ENCODE measurements at places on chromosomes 3 and 15. TPM values are rescaled to one million over a fixed set of nuclear protein-coding genes. Genes with fewer than 3 reads are reported as not detected.

Gene SLC22A14
- total RNA-seq = not detected

Gene GABRR3
- total RNA-seq = not detected

Gene NCKIPSD
- total RNA-seq = 17.3 TPM

Gene C3orf49
- not detected for total RNA-seq

Gene B4GALT4
- 10.2 TPM for total RNA-seq

Gene GOLGA8O
- 0.22 TPM for total RNA-seq

Gene GOLGA8N
- total RNA-seq = 0.24 TPM

Gene CERS3
- total RNA-seq = not detected

Gene CLDN18
- total RNA-seq = 0.11 TPM

Gene TRH
- not detected for total RNA-seq

Gene PSMD6
- 108 TPM for total RNA-seq

Gene ANKRD63
- 1.8 TPM for total RNA-seq

Gene SLC25A38
- 37.5 TPM for total RNA-seq

GRCh38 chr3:14829811-14830210 is 11.0 kb downstream of the FGD5 start:
- DNase-seq = no peak

DNA sequence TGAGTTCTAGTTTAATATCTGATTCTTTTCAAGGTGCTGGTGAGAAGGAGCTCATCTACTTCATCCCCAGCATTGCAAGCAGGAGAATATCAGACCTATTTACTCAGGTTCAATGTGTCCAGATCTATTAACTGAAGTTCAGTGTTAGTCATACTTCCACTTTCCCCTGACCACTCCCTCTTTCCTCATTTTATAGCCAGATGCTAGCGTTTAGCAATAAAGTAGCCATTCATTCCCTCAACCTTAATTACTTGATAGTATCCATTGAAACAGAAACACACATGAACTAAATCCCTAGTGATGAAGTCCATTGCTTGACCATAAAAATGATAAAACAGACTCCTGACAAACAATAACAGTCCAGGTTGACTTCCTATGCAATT is 60.0 kb downstream of the RPL22L1 start:
- DNase-seq = no peak

- no peak for DNase-seq
Measured at GRCh38 chr15:46354443-46354842, 719.6 kb downstream of the SQOR start.

DNA sequence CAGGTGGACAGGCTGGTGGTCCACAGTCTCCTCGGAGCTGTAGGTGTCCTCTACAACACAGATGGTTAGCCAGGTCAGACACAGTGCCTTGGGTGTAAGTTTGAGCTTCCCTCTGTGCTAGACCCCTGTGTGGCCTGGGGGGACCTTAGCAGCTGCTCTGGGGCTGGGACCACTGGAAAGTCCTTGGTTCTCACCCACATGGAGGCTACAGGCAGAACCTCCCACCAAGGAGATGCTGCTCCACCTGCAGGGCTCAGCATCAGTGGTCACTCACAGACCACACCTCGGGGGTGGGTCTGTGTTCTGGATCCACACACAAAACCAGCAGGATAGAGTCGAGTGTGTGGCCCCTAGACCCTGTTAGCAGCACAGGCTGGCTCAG is 8.4 kb downstream of the RASL12 start:
- DNase-seq = no peak

DNA sequence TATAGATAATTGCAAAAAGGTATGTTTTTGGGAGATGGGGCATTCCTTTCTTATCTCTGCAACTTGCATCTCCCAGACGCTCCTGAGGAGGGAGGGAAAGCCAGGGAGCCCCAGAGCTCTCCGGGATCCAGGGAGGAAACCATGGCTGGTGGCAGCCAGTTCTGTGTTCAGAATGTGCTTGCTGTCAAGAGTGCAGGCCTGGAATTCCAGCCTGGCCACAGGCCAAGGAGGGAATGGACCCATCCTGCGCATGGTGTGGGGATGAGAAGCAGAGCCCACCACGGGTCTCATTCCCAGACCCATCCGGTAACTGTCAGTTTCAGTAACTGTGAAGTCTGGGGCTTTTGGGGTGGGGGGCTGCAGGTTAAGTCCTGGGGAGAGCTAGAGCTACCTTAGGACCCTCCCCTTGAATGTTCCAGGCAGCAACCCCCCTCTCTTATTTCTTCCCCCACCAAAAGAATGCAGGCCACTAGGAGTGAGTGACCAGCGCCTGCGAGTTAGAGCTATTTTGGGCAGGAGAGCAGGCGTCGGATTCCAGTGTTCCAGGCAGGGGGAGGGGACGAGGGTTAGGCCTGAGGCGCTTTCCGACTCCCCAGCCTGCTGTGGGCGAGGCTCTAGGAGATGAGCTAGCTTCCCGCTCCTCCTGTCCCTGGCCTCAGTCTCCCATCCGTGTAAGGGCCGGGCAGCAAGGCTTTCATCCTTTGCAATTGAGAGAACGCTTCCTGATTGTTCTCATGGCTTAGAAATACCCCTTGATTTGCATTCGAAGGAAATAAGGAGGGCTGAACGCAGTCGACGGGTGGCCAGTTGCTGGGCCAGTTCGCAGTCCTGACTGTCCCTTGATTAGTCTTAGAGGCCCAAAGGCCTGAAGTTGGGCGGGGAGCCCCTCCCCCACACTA is 781 bp upstream of the DAG1 start:
- DNase-seq = peak; percentile 28

GRCh38 chr3:195755791-195756676 is 35.3 kb downstream of the MUC20 start:
- no peak for DNase-seq

DNA sequence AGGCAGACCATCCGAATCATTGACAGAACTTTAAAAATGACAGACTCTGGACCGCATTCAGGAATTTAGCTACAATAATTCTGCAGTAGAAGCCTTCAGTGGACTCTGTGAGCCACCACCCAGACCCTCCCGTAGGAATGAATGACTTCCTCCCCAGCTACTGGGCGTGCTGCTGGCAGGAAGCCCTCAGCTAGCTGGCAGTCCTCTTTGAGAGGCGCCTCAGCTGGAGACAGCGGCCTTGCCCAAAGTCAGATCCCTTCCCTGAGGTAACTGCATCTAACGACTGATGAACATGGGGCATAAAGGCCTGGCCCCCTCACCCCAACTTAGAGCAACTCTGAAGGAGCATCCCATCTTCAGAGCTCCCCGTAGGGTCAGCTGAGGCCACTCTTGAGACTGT is 25.8 kb downstream of the CRABP1 start:
- DNase-seq = no peak

- DNase-seq = no peak
Measured at GRCh38 chr3:140358686-140359085, 319.2 kb upstream of the TRIM42 start.

- DNase-seq = no peak
Measured at GRCh38 chr15:93150910-93151881, 62.2 kb upstream of the RGMA start.

- peak; percentile 77 for DNase-seq
Measured at GRCh38 chr15:63051156-63052066, 8.9 kb downstream of the TPM1 start.

DNA sequence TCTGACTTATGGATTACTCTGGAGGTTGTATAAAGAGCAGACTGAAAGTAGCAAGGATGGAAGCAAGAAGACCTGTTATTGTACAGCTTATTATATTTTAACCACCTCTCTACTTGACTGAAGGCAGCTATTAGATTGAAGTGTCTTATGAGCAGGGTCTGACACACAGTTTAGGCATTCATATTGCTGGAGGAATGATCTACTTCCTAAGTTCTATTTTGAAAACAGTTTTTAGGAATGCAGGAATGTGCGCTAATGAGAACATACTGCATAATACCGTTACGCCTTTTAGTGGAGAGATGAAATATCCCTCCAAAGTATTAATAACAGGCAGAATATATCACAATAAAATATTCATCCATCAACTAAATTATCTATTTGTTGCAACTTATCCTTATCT is 193.3 kb downstream of the ISL2 start:
- no peak for DNase-seq

GRCh38 chr15:56757875-56758274 is 24.6 kb upstream of the ZNF280D start:
- no peak for DNase-seq

DNA sequence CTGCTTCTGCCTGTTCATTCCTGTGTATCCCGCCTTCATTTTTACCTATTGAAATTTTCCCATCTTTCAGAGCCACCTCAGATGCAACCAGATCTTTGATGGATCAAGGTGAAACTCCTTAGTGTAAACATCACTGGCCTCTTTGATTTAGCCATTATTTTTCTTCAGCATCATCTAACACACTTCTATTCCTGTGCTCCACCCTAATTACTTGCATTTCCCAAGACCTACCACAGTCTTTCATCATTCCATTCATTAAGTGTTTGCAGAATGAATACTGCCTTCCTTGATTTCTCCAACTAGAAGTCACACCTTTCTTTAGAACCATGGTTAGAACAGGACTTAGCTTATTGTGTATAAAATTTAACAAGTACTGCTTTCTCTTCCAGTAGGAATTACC is 55.5 kb upstream of the SKIL start:
- DNase-seq = no peak

DNA sequence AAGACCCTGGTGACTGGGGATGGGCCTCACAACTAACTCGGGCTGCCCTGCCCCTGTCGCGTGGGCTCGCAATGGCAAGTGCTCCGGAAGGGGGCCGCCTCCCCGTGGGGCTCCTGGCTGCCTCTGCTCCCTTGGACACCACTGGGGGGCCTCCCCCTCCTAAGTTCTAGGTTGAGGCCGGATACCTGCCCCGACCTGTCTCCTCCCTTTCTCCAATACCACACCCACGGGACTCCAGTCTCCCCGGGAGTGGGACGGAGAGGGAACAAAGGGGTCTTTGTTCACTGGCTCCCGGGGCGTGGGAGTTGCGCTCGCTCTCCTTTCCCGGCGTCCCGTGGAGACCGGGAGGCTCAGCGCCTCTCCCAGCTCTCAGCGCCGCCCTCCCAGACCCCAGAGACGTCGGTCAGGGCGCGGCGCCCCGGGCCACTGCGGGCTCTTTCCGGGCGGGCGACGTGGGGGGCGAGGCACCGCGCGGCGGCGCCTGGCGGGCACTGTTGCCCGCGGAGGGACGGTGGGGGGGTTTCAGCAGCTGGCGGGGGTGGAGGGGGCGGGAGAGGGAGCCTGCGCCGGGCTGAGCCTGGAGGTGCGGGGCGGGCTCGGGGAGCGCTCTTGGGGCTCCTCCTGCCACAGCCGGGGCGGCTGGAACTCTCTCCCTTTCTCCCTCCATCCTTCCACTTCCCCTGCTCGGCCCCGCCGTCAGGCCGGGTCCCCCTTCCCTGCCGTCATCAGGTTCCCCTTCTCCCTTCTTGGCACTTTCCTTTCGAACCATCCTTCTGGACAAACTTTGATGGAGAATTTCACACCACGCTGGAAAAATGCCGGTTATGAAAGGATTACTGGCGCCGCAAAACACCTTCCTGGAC is at the start of gene KCNH8:
Gene KCNH8, plus strand, starts transcription at position 606 of the 863 bp plus-strand sequence. Its CDS starts 210 bp downstream, at position 816.
- peak; percentile 17 for DNase-seq

GRCh38 chr15:39783244-39783820 is 691 bp upstream of the FSIP1 start:
- DNase-seq = no peak

DNA sequence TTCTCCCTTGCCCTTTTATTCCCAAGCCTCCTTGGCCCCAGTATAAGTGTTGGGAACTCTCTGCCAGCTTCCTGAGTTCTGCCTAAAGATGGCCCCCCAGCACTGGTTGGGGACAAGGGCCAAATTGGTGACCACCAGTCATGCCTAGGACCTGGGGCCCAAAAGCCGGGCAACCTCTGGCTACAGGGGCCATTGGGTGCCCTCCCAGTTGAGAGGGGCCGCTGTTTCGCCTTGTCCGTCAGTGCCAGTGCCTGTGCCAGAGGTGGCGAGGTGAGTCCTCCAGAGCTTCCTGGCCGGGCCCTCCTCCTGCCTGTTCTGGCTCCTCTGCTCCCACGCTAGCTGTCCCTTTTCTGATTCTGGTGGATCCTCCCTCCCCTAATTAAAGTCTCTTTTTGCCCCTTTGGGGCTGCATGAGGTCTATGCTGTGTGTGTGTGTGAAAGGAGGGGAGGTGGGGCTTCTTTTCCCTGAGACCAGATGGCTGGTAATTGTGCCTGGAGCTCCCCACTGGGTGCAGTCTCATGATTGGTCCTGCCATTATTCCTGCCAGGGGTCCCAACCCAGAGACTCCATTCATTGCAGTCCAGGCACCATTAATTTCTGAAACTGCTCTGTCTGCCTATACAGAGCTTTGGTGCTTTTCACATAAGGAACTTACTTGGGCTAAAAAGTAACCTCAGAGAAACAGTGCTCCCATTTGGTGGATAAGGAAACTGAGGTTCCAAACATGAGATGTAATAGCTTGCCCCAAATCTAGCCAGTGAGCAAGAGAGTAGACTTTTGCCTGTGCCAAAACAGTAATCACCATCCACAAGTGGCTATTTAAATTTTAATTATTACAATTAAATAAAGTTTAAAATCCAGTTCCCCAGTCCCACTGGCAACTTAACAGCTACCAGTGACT is 3.1 kb upstream of the TTLL3 start:
- DNase-seq = no peak

DNA sequence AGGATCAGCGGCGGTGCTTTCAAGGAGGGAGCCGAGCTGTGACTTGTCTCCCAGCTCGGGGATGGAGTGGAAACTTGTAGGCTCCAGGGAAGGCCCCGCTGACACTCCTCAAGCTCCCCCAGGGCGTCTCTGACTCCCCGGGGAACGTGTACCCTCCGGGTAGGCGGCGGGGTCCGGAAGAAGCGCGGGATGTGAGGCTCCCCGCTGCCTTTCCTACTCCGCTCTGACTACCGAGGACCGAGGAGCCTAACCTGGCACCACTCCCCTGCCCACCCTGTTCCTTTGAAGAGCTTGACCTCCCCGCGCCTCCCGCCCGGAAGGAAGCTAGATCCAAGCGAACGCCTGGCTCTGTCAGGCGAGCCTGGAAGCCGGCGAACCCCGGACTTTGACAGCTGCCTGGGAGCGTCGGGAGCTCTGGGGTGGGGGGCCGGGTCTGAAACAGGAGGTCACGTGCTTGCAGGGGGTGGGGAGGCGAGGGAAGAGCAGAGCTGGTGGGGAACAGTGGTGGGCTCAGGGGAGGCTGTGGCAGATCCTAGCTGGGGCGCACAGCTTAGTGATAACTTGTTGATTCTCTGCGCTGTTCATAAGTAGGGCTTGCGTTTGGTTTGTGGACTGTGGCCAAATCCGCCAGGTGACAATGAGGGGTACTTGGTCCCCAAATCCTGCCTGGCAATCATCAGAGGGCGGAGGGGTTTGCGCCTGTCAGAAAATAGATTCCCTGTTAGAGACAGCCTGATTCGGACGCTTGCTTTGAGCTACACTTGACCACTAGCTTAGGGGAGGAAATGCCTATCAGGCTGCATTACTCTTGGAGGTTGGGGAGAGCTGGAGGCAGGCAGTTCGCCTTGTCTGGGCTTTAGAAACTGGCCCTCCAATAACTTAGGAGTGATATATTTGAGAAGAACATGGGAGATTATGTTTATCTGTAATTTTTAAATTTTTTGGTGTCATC is 1.2 kb downstream of the CLSTN2 start:
- DNase-seq = no peak

DNA sequence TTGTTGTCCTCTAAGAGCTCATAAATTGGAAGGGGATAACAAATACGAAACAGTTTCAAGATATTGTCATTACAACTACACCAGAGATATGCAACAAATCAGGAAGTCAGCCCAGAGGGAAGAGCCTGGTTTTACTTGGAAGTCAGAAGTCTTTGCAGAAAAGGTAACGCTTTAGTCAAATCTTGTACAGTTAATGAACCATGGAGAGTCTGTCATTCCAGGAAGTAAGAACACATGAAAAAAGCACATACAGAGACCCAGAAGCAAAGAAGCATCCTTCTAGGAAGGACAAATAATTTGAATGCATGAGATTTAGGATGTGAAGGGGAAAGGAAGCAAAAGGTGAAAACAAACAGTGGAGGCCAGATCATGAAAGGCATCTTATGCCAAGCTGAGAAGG is 19.6 kb downstream of the DYNC1LI1 start:
- no peak for DNase-seq

Measured in K562 (cell line).